Osteocyte (in vitro differentiated cells): ENCODE measurements at places on chromosomes 2 and 18.
A peak's percentile ranks its signal among the peaks of the same experiment; 100 is the strongest.

DNA sequence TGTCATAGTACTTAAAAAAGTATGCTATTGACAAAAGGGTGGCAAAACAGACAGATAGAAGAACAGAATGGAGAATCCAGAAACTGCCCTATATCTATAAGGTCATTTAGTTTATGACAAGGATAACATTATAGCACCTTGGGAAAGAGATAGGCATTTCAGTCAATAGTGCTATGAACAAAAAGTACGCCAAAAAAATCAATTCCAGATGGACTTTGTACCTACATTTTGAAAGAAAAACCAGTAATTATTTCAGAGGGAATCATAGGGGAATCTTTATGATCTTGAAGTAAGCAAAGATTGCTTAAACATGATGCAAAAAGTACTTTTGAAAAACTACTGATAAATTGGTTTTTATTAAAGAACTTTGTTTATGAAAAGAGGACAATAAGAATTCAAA lies 59.9 kb upstream of the SETBP1 start:
- no peak for DNase-seq

DNA sequence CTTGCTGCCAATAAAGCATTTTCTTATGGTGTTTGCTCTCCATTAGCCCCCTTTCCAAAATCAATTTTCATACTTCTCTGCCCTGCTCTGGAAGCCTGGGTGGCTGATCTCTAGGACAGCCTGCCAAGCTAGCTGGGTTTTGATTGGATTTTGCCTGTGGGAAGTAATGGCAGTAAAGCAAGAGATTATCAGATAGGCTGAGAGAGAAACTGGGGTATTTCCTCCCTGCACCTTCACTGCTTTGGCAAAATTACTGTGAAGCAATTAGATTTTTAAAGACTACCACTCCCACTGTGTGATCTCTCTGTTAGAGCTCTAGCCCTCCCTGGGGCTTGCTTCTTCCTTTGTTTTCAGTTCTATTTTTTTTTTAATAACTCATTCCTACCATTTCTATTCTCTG lies 223.8 kb downstream of the DLGAP1 start:
- no peak for DNase-seq

DNA sequence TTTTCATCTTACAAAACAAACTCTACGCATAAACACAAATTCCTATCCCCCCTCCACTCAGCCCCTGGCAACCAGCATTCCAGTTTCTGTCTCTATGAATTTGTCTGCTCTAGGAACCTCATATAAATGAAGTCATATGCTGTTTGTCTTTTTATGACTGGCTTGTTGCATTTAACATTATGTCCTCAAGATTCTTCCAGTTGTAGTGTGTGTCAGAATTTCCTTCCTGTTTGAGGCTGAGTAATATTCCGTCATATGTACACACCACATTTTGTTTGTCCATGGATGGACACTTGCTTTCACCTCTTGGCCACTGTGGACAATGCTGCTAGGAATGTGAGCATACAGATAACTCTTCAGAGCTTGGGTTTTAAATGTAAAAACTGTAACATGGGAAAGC lies 272.1 kb downstream of the GBX2 start:
- DNase-seq: no peak

DNA sequence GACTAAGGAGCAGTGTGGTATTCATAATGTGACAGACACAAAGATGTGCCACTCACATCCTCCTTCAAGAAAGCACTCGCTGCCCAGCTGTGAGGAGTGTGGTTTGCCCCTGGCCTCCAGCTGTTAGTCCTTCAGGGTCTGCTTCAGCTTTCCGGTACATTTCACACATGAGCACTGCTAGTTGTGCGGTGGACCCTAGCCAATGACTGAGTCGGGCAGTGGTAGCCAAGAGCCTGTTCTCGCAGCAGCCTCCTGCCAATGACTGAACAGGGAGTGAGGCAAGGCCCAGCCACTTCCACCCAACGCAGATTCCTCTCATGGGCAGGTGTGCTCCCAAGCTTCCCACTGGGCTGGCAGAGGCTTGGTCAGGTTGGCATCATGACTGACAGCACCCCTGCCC lies 254.3 kb downstream of the RBM43 start:
- DNase-seq: no peak

GRCh38 chr18:49135877-49136276 lies 185.1 kb upstream of the SMAD7 start:
- no peak for DNase-seq

DNA sequence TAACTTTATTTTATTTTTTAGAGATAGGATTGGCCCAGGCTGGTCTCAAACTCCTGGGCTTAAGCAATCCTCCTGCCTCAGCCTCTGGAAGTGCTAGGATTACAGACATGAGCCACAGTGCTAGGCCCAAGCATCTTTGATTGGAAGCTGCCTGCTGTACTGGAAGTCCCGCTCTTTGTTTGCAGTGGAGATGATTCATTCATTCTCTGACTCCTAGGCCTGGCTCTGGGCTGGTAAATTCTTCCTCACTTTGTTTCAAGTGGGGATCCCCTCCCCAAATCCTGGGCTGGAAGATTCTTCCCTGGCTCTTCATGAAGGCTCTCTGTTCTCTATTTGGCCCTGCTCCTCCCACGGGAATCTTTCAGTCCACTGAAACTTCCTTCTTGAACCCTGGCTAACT lies 81.9 kb downstream of the NEURL3 start:
- no peak for DNase-seq

DNA sequence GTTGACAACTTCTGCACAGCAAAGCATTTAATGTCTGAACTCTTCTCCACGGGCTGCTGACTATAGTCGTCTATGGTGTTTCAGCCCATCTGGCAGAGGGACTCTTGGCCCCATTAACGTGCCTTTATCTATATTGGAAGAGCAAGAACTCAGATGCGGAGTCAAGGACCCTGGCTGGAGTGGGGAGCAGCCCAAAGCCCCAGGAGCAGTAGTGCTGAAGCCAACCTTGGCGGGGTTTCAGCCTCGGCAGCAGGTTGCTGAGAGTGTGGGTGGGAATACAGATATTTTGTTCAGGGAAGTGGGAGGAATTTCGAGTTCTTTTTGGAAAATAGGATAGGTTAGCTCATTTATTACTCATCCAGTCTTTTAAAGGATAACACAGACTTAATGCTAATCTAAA lies 34.2 kb downstream of the TMEM17 start:
- no peak for DNase-seq

- DNase-seq: no peak
These were observed 68.6 kb downstream of the CAB39 start for GRCh38 chr2:230781130-230781797.

GRCh38 chr18:50312296-50313030 lies 25.0 kb upstream of the CXXC1 start:
- DNase-seq: no peak

- DNase-seq: no peak
These were observed 756 bp downstream of the ADCYAP1 start for GRCh38 chr18:905307-905947.

DNA sequence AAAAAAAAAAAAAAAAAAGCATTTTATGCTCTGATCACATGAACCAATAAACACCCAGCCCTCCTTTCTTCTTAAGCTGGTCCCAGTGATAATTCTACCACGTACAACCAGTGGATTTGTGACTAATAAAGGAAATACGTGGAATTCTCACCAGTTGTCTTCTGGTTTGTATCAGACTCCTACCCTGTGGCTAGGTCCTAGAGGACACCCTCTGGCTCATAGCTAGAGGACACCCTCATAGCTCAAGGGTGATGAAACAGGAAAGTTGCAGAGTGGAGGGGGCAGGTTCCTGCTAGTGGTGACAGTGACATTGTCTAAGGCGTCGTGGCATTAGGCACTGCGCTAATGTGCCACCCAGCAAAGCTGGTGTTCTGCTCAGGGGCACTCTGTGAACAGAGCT lies 167.8 kb downstream of the BCL11A start:
- DNase-seq: no peak

- no peak for DNase-seq
These were observed 777.6 kb upstream of the SOX11 start for GRCh38 chr2:4914551-4914950.

DNA sequence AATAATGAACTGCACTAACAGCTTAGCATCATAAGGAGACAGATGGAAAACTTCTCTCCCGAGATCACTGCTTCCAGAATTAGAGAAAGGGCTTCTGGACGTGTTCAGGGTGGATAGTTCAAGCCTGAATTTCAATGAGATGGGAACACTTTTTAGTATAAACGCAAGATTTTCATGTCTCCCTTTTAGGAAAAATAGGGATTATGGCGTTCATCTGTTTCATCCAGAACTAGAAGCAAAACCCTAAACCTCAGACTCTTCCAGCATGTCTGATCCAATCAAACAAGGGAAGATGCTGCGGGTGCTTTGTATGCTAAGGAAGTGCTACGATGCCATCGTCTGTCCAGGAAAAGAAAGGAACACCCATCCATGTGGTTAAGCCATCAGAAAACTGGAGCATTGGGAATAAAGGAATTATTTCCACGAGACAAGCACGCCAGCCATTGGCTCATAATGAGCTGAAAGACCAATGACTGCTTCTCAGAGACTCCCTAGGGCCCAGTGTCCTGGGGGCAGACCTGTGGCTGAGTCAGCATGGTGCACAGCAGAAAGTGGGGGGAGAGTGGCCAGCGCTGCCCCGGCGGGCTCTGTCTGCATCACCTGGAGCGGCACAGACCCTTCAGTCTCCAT lies 65.9 kb upstream of the AFF3 start:
- no peak for DNase-seq

GRCh38 chr18:60413944-60414547 lies 41.5 kb upstream of the MC4R start:
- DNase-seq: no peak

- DNase-seq: no peak
These were observed 114.6 kb downstream of the DOCK10 start for GRCh38 chr2:224927646-224928173.

- no peak for DNase-seq
These were observed 21.3 kb upstream of the TAF1B start for GRCh38 chr2:9821805-9822445.

DNA sequence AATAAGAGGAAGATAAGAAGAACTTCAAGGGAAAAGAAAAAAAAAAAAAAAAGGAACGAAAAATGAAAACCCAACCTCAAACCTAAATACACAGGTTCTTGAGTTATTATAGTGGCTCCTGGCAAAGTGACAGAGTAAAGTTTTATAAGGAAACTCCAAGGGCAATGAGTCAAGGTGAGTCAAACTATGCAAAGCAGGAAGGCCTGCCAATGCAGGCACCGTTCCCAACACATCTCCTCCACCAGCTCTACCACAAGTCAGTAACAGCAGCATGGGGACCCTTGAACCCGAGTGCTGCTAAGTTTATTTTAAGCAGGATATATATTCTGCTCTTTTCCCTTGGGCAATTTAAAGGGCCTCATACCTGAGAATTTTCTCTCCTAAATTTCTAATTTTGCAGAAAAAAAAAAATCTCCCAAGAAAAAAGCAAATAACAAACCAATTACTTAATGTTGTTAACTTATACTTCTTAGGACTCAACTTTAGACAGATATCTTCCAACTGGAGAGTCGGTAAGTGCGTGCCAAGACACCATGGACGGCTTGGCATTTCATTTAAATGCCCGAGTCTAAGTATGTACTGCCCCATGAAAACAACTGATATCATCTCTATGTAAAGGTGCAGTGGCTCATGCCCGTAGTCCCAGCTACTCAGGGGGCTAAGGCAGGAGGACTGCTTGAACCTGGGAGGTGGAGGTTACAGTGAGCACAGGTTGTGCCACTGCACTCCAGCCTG lies 75.7 kb upstream of the TFCP2L1 start:
- DNase-seq: no peak

DNA sequence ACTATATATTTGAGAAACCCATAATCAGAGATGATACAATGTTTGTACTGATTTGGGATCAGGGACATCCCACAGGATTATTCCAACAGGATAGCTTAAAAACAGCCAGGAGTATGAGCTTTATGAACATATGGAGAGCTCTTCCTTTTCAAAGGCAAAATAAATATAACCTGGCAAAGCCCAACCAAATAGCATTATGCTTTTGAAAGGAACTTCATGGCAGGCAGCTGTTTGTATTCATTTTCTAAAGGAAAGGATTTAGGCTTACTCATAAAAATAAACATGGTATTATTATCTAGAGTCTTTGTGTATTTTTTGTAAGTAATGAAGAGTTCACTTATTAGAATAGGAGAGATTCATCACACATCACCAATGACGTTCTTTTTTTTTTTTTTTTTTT lies 44.4 kb downstream of the CCDC195 start:
- DNase-seq: no peak

DNA sequence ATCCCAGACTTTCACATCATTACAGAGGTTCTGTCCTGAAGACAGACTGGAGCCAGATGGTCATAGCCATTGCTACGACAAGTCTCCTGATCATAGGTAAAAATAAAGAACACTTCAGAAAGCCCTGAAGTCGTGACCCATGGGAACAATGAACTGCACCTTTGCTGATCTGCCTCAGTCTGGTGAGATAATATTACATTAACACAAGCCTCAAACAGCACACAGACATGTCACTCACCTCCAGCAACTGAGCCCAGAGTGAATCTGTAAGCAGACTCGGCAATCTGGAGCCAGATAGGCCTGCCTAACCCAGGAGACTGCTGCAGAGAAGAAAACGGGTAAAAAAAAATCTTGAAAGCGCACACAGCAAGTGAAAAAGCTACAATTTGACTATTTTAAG lies 79.2 kb downstream of the SLC25A12 start:
- no peak for DNase-seq

- no peak for DNase-seq
These were observed 268.9 kb downstream of the TDRD15 start for GRCh38 chr2:21392649-21393048.

GRCh38 chr2:39855856-39856255 lies 76.8 kb upstream of the THUMPD2 start:
- no peak for DNase-seq

- DNase-seq: peak; percentile 87
These were observed 4.2 kb upstream of the SP100 start for GRCh38 chr2:230411570-230412370.

GRCh38 chr18:49459404-49460171 lies 857 bp downstream of the DYM start:
- no peak for DNase-seq

DNA sequence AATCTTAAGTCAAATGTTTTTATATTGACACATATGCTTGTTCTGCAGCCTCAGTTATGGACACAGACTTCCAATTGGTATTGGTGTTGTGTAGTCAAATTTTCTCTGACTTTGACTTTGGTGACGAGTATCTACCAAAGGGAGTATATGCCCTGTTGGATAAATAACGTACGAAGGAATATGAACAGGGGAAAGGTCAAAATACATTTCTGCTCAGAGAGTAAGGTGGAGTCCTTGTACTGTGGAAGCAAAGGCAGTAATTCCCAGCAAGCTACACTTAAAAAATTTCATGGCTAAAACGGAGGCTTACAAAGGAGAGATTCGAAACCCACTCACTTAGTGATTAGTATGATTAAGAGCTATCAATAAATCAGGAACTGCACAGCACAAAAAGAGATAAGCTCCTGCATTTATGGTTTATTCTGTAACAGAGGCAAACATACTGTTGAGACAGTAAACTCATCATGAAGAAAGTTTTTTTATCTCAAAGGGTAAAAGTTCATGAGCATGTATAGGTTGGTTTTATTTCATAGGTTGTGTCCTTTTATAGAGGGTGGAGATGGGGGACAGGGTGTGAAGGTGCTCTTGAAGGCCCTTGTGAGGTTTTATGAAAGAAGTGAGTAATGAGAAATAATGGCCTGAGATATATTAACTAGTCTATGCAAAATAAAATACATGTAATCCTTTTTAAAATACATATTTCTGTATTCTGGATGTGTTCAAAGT lies 142.7 kb downstream of the CD226 start:
- no peak for DNase-seq
